ENCODE measurements at places on chromosomes 6 and 20.

DNA sequence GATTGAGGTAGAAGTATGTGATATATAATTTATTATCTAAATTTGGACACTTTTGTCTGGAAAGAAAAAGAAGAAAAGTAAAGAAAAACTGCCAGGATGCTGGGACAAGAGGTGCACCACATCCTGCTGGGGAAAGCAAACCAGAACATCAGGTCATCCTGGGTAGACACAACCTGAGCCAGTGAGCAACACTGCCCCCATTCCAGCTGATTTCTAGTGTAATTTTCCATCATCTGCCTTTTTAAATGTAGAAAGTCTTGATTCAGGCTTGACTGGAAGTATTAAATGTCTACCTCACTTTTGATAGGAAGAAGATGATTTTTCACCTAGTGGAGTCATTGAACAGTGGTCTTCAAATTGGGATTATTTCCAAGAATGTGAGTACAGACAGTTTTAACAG, 1164.5 kb upstream of the CITED2 start:
- DNase-seq: no peak

GRCh38 chr6:42226161-42226611, 8.5 kb upstream of the MRPS10 start:
- DNase-seq: no peak

DNA sequence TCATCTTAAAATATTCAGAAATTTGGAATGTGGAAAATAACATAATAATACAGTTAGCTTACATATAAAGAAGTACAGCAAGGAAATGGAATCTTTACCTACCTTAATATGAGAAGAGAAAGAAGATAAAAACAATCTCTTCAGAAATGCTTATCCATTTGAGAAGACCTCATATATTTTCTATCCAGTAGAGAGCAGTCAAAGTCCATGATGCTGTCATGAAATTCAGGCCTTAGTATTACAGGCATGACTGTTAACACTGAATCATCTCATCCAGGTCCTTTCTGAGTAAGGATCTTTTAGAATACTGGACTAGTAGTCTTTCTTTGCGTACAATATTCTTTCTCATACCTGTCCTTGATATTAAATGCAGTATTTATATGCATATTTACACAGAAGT, 713.4 kb downstream of the CD109 start:
- no peak for DNase-seq

- no peak for DNase-seq
Measured at GRCh38 chr6:40338306-40338705, 248.9 kb downstream of the LRFN2 start.

DNA sequence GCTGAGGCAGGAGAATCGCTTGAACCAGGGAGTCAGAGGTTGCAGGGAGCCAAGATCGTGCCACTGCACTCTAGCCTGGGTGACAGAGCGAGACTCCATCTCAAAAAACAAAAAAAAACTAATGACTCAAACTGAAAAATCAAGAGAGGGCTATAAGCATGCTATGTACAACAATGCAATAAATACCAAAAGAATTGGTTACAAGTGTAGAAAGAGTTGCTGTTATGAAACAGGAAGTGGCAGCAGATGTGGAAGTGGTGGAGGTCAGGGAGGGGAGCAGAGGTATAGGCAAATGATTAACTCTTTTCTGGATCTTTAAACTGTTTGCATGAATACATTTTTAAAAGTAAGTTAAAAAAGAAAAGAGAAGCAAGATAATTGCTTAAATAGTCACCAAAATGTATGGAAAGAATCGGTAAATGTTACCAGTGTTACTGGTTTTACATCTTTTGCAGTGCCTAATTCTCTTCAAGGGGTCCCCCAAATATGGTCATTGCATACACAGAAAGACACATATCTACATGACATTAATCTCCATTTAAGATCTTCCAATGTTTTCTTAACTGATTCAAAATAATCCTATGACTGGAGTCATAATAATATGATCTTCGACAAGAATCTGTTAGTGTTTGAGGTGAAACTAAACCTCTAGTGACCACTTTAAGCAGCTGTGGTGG, 15.0 kb downstream of the CALHM6 start:
- DNase-seq: peak; percentile 42

DNA sequence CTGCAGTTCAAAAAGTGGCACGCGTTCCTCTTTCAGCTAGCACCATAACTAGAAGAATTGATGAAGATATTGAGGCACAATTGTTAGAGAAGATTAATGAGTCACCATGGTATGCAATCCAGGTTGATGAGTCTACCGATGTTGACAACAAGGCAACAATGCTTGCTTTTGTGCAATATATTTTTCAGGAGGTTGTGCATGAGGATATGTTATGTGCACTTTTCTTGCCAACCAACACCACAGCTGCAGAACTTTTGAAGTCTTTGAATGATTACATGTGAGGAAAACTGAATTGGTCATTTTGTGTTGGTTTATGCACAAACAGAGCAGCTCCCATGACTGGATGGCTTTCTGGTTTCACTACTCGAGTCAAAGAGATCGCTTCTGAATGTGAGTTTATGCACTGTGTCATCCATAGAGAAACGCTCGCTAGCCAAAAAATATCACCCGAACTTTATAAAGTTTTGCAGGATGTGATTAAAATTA, 129.3 kb upstream of the SLC24A3 start:
- DNase-seq: no peak

DNA sequence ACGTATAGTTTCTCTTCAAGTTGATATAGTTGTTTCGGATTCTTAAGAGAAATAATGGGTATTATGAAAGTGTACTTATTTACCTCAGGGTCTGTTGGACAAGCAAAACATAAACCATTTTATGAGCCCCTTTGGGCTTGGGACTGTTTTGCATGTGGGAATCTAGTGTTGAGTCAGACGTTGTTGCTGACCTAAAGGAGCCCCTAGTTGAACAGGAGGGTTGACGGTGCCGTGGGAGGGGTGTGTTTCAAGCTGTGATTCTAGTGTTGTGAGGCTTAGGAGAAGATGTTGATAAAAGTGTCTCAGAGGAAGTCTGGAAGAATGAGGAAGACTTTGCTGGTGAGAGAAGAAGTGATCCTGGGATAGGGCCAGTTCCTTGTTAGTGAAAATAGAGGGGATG, 140.0 kb downstream of the ARID1B start:
- DNase-seq: no peak

GRCh38 chr6:27133281-27134227, 113.9 kb upstream of the PRSS16 start:
- DNase-seq: peak; percentile 74

- no peak for DNase-seq
Measured at GRCh38 chr6:146805546-146806325, 207.0 kb downstream of the ADGB start.

- peak; percentile 43 for DNase-seq
Measured at GRCh38 chr20:32189691-32190615, 17.6 kb downstream of the PLAGL2 start.

DNA sequence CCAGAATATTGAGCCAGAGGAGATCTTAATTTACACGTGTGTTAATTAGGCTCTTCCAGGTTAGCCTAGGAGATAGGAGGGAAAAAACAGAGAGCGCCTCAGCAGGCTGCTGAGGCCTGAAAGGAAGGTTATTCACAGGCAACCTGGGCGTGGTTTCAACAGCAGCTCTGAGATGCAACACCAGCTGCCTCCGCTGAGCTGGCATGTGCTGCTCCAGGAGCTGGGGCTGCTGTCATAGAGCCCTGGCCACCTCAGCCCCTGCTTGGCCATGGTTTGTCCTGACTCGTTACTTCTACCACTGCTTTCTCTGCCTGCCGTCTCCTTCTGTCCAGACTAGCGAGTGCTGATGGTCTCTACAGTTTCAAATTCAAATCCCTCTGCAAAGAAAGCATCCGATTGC, 32.4 kb upstream of the RPP40 start:
- no peak for DNase-seq

GRCh38 chr20:54272901-54273488, 65.1 kb downstream of the PFDN4 start:
- DNase-seq: no peak

DNA sequence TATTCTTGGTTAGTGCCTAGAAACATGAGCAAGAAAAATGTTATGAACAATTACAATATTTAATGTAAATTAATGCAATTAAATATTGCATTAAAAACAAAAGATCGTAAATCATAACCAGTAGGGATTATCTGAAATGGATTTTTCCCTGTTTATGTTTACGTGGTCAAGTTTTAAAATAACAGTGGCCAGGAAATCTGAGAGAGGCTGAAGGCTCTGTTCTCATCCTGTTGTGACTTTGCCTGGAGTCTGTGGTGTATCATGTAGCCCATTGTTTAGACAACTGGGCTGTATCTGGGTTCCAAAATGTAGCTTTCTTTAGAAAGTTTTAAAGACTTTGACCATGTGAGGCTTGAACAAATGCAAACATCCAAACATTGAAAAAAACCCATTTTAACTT, 2.4 kb downstream of the MYO6 start:
- DNase-seq: no peak

DNA sequence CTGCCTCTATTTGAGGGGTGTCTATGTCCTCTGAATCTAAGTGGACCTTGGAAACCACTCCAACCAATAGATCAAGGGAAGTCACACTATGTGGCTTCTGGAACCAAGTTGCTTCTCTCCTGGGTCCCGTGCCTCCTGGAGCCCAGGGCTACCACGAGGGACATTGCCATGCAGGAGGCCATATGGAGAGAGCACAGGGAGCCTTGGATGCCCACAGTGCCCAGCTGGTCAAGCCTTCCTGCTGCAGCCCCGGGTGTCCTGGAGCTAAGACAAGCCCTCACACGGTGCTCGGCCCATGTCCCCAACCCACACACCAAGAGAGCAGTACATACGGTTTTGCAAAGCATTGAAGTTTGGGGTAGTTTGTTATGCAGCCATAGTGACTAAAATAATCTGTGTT, 231.6 kb downstream of the SYNDIG1 start:
- no peak for DNase-seq

DNA sequence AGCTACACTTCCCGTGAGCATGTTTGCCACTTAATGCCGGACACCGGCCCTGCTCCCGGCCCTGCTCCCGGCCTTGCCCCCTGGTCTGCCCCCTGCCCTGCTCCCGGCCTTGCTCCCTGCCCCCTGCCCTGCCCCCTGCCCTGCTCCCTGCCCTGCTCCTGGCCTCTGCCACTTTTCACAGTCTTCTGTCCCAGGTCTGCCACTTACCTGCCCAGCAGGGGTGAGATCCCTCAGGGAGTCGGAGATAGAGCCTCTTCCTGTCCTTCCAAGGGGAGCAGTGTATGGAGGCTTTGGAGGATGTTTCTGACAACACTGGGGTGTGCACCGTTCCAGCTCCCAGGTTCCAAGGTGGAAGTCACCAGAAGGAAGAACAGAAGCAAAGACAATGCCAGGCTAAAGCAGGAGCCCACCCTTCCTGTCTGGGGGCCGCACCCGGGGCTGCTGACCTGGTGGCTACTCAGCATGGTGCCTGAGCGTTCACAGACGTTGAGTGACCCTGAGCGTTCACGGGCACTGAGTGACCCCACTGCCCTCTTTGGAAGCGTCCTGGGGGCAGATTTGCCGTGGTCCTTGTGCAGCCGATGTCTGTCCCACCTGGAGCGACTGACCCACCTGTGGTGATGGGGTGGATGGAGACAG, 199.8 kb downstream of the DLL1 start:
- no peak for DNase-seq

GRCh38 chr6:10999994-11000393, 44.1 kb downstream of the ELOVL2 start:
- no peak for DNase-seq

- DNase-seq: no peak
Measured at GRCh38 chr6:159131709-159132108, 37.5 kb upstream of the FNDC1 start.

DNA sequence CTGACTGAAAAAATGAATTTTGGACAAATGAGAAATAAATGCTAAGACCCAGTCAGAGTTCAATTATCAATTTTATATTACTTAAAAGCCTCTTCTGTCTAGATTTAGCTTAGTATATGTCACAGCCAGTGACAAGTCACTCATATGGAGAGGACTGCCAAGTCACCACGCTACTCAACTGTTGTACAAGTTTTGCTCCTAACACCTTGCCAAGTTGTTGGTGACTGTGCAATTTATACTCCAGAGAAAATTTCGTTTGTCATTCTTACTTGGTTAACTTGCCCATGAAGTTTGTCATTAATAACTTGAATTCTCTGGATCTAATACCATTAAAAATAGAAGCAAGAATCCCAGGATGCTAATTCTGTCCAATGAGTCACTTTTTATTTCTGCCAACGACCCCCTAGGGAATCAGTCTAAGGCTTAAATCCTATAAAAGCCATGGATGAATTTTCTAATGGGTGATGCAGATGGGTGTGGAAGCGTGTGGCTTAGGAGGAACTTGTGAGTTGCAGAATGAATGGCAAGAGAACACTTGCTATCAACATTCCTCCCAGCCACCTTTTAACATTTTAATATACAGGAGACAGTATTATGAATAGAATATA, 30.4 kb upstream of the FBXO30 start:
- no peak for DNase-seq

DNA sequence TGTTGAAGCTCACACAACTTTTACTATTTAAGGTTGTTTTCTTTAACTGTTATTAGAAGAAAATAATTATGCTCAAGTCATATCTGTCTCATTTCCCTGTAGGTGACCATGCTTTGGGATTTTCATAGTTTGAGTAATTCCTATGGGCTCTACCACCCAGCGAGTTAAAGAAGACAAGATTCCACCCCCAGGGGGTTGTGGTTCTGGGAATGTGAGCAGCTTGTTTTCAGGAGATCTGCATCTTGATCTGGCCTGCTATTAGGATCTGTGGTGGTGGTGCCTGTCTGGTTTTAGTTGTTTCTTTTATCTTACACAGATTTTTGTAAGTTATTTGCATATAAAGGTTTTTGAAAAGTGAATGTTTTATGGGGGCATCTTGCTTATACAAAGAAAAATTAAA, 20.2 kb upstream of the REV3L start:
- DNase-seq: no peak

DNA sequence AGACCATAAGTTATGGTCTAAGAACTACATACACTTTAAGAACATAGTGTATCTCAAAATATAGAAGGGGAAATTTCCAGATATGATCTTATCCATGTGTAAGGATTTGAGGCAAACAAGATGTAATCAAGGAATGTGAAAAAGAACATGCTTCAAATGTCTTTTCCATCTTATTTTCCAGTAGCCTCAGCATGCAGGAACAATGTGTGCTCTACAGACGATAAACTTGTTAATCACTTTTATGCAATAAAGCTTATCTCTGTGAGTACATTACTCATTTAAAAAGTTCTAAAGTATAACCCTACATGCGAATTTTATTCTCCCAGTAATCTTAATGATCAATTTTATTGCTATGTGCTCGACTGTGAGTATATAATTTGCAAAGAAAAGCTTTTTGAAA, 185.2 kb downstream of the ALDH8A1 start:
- no peak for DNase-seq

DNA sequence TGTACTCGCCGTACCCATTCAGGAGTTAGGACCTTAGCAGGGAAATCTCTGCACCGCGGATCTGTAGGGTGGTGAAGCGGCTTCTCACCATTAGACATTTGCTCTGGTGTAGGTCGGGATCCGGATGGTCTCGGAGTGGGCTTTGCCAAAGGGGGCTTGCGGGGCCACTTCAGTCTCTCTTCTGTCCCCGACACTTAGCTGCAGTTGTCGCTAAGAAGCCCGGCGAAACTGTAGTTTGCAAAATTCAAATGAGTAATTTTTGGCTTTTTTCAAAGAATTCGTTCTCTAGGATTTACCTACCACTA, 433 bp downstream of the QRSL1 start:
- DNase-seq: no peak

Measured in CD4-positive, alpha-beta T cell treated with Interleukin-4 for 1 hour (primary cell).